IPS-NIHi11 (cell line): ENCODE measurements at places on chromosomes 13 and 19.

GRCh38 chr13:109576331-109576813 is 210.0 kb downstream of the IRS2 start:
- no peak for DNase-seq

GRCh38 chr19:35777086-35777841 is 1.9 kb downstream of the ARHGAP33 start:
- DNase-seq = no peak

DNA sequence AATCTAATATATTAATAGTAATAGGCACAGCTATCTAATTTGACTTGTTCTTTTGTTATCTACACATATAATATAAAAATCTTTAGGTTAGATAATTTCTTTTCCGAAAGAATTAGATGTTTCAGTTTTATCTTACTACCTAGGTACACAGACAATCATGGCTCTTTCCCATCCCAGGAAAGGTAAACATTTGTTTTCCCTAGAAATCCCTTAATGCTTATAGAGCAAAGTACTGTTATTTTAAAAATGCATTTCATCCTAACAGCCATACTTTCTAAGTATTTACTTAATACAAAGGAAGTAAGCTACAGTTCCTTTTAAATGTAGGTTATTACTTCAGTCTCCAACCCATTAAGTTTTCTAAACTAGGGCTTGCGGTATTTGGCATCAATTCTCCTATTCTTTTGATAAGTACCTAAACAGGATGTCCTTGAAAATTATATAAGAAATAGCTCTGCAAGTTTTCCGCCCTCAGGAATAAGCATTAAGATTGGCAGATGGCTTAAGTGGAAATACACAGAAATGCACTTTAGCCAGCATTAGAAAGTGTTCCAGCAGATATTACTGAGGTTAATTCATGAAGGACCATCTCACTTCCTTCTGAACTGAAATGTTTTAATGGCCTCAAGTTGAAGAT is 616.2 kb upstream of the SPRY2 start:
- DNase-seq = no peak

GRCh38 chr19:56995303-56995702 is 124.5 kb upstream of the USP29 start:
- DNase-seq = no peak
